ENCODE measurements at places on chromosomes 11 and 22.

GRCh38 chr11:115985896-115986295 is 481.7 kb upstream of the CADM1 start:
- DNase-seq: no peak

DNA sequence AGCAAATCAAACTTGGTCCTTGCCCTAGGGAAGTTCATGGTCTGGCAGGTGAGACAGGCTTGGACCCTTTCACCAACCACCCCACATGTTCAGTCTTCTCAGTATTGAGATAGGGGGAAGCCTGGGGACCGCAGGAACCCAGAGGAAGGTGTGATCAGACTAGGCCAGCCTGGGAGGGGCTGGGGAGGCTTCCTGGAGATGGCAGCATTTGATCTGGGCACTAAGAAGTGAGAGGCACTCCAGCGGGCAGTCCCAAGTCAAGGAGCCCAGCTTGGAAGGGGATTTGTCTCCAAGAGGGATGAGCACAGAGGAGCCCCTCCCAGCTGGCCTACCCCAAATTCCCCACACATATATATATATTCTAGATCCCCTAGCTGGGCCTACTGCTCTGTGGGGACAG is 5.4 kb downstream of the LRRC32 start:
- DNase-seq: no peak

GRCh38 chr11:114796954-114797721 is 118.8 kb downstream of the NXPE2 start:
- DNase-seq: no peak

- no peak for DNase-seq
Measured at GRCh38 chr11:116931206-116931953, 94.0 kb upstream of the APOA1 start.

GRCh38 chr22:17260950-17261349 is 41.7 kb upstream of the ADA2 start:
- no peak for DNase-seq

- no peak for DNase-seq
Measured at GRCh38 chr11:59899532-59899931, 20.9 kb downstream of the OOSP3 start.

DNA sequence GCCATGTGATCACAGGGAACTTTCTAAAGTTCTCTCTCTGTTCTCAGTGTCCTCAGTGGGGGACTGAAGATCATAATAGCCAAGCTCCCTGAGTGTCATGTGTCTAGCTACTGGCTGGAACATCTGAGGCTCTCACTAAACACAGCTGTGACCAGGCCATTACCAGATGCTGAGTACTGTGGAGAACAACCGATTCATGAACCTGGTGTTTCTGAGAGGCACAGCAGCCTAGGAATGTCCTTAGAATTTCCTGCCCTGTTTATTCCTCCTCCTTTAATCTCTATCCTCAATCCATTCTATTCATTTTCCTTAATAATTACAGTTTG is 93.0 kb downstream of the ME3 start:
- no peak for DNase-seq

DNA sequence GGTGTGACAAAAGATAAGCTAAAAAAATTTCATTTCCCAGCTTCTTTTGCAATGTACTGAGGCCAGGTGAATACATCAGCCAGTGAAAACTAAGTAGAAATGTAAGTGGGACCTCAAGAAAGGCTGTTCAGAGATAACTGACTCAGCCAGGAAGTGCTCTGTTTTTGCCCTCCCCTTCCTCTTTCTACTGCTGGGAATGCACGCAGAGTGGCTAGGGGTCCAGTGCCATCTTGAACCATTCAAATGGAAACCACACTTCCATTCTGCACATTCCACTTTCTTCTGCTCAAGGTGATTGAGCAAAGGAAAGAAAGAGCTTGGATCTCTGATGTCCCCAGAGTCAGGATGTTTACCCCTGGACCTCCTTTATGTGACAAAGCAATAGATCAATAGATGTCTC is 27.8 kb upstream of the LMO2 start:
- DNase-seq: no peak

- DNase-seq: no peak
Measured at GRCh38 chr11:33539751-33540150, 160.9 kb downstream of the C11orf91 start.

- DNase-seq: no peak
Measured at GRCh38 chr22:50236731-50237409, 8.0 kb downstream of the TUBGCP6 start.

DNA sequence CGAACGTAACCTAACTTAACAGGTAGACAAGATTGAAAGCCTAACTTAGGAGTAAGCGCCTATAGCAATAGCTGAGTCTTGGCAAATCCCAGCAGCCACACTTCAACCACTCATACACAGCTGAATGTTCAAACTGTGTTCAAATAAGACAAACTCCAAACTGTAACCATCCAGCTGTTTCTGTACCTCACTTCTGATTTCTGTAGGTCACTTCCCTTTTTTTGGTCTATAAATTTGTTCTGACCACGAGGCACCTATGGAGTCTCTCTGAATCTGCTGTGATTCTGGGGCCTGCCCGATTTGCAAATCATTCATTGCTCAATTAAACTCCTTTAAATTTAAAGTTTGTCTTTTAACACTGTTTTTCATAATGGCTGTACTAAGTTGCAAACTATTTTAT is 8.2 kb upstream of the TENM4 start:
- no peak for DNase-seq

GRCh38 chr11:122976734-122977469 is 4.7 kb downstream of the BSX start:
- DNase-seq: no peak
